CD8-positive, alpha-beta memory T cell (primary cell): ENCODE measurements at places on chromosomes 6 and 20.

GRCh38 chr20:19321176-19321575 is 108.7 kb downstream of the SLC24A3 start:
- DNase-seq, result no peak

DNA sequence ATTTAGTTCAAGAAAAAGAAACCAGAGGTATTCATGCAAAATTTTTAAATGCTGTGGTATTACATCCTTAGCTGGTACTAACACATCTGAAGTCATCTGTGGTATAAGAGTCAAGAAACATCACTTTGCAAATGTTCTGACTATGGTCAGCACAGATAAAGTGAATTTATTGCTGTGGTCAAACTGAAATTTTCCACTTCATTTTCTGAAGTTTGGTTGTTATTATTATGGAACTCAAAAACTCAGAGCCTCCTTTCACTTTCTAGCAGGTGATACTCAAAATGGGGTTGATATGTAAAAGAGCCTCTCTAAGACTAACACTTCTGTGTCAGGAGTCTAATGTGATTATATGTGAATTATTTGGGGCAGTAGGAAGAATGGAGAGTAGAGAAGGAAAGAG is 257.8 kb downstream of the RNGTT start:
- no peak for DNase-seq

- DNase-seq, result no peak
These were observed 90.9 kb downstream of the CHMP4B start for GRCh38 chr20:33902011-33902410.

DNA sequence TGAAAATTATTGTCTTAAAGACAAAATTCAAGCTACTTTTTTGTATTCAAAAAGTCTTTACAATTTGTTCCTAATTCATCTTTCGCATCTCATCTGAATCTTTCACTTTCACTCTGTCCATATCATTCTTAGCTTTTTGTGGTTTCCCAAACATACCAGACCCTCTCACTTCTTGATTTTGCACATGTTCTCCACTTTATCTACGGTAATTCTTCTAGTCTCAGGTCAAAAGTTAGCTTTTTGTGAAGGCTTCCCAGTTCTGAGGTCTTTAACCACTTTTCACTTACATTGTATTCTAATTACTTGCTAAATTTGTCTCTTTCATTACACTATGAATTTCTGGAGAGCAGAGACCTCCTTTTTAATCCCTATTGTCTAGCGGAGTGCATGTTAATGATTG is 34.6 kb upstream of the EPHA7 start:
- DNase-seq, result no peak

DNA sequence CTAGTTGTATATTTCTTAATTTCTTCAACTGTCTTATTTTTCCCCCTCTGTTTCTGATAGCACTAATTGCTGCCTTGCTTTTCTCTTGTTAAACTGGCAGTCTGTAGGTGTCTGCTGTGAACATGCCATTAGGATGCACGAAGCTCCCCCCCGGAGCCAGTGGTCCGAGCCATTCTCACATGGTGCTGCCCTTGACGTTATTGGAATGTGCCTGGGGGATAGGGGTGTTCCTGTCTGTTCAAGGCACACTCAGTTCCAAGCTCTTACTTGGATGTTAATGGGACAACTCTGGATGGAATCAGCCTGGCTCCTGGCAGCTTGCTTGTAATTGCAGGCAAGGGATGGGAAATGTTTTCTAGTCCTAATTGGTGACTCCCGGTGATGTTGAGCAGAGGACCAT is 68.4 kb downstream of the RREB1 start:
- DNase-seq, result no peak

GRCh38 chr6:67591910-67592309 is 1043.2 kb upstream of the ADGRB3 start:
- no peak for DNase-seq

DNA sequence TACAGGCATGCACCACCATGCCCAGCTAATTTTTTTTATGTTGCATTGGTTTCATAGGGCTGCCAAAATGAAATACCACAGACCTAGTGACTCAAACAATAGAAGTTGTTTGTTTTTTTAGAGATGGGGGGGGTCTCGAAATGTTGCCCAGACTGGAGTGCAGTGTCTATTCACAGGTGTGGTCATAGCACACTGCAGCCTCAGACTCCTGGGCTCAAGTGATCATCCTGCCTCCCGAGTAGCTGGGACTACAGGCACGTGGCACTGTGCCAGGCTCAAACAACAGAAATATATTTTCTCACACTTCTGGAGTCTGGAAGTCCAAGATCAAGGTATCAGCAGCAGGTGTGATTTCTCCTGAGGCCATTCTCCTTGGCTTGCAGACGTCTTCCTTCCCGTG is 6.6 kb upstream of the SLC16A10 start:
- DNase-seq, result no peak

GRCh38 chr6:53811746-53812145 is 16.9 kb downstream of the LRRC1 start:
- DNase-seq, result no peak

GRCh38 chr20:9794831-9795230 is 44.0 kb downstream of the PAK5 start:
- no peak for DNase-seq

- no peak for DNase-seq
These were observed 170.3 kb upstream of the SOX4 start for GRCh38 chr6:21423106-21423854.

DNA sequence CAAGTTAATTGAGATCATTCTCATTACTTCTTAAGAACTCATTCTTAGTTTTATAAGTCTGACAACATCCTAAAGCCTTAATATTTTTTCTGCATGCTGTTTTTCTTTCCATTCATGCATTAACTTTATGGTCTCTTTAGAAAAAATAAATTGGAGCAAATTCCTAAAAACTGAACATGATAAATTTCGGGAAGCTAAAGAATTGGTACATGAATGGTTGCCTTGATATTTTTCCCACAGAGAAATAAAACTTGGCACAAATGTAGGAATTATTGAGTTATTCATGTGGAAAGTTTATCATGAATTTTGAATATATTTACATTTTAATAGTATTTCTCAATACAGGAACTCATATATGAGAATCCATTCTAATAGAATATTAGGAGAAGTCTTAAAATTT is 115.9 kb downstream of the BMP5 start:
- DNase-seq, result no peak

GRCh38 chr6:5162355-5162754 is 77.2 kb downstream of the PPP1R3G start:
- DNase-seq, result no peak

DNA sequence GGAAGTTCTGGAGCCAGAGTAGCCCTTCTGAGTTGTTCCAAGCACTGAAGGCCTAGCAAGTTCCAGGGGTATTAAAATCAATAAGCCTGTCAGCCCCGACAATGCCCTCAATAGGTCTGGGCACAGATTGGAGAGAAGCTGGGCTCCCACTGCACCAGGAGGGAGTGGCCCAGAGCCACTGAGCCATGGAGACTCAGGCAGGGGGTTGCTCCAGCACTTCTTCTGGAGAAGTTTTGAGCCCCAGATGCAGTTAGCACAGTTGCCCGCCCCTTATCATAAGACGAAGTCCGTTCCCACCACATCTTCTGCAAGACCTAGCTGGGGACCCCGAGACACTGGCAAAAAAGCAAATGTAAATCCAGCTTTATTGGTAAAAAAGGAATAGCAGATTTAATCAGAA is 13.0 kb downstream of the DEFB132 start:
- no peak for DNase-seq
